SK-N-DZ (cell line): ENCODE measurements at places on chromosomes 1 and 21.

GRCh38 chr1:21637514-21637913 is 31.6 kb downstream of the RAP1GAP start:
- DNase-seq = no peak

DNA sequence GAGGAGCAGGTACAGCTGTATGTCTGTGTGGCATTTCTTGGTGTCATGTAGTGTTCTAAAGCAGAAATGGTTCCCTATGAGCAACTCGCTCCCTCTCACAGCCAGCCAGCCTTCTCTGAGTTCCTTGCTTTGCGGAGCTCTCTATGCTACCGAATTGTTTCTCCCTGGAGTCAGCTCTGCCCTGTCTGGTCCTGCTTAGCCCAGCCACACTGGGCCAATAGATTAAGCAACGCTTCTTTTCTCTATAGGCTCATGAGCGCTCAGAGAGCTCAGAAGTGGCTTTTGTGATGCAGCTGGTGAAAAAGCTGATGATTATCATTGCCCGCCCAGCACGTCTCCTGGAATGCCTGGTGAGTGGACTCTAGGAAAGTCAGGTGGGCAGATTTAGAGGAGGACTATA is 113.1 kb downstream of the PIK3R3 start:
- no peak for DNase-seq

GRCh38 chr1:39494671-39495410 is 3.4 kb downstream of the BMP8A start:
- no peak for DNase-seq

DNA sequence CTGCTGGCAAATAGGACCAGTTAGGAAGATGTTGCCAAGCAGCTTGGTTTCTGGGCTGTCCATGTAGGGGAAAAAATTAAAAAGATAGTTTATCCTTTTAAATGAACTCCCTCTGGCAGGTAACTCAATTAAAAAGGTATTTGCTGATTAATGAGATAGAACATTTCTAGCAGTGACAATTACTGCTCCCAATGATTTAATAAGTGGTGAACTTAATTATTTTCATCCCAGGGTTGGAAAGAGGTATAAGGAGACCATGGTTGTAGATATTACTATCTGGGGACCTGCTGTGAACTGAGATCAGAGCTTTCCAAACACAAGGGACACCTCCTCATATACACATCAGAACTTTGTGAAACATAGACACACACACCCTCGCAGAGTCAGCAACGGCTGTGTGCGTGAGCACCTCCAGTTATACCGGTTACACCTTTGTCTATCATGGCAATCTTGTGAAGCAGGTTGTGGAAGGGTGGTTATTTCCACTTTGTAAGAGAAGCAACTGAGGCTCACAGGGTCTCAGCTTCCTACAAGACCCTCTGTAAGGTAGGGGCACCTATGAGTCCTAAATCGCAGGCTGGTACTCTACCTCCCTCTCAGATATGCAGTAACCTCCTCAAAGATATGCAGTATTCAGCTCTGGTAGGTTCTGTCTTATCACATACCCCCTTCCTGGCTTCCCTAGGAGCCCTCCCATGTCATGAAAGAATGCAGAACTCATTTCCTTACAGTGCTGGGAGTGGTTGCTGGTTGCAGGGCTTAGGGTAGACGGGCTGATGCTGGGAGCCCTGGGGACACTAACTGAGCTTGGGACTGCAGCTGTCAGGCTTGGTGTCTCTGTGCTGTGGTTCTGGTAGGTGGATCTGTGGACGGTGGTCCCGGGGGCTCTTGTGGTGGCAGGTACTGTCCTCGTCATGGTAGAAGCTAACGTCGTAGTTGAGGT is 18.5 kb upstream of the MAGOH start:
- no peak for DNase-seq

DNA sequence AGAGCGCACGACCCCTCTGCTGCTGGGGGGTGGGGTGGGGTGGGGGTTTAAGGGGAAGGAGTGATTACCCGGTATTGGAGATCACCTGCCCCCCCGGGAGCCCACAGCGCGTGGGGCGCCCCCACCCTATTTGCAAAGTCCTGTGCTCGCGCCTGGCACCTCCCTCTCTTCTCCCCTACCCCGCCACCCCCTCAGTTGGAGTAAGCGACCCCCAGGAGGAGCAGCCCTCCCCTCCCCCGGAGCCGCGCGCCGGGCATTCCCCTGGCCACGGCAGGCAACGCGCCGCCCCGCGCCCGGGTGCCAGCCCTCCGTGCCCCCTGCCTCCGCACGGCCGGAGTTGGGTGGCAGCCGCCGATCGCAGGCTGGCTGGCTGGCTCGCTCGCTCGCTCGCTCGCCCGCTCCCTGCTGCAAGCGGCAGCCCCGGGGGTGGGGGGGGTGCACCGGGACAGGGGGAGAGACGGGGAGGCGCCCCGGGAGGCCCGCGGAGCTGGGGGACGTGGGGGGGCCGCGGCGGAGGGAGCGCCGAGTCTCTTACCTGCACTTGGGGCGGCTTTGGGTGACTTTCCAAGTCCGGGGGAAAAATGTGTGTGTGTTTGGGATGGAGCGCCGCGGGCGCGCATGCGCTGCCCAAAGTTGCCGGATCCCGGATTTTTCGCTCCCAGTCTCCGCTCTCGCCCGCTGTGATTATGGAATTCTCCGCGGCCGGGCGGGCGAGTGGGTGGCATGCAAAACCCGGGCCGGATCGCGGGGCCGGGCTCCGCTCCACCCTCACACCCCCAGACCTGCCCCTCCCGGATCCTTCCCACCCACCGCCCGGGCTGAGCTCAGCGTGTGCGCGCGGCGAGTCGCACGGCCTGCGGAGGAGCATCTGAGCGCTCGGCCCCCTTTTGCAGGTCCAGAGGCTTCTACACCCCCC is at the start of gene CASZ1:
Gene CASZ1 (minus strand): TSS at position 618 of the 916 bp plus-strand sequence. CDS start 102,757 bp downstream, outside the sequence.
- DNase-seq = peak; percentile 82

GRCh38 chr1:51192213-51192843 is 43.7 kb upstream of the RNF11 start:
- peak; percentile 59 for DNase-seq

GRCh38 chr1:116495535-116495934 is 75.3 kb downstream of the CD58 start:
- no peak for DNase-seq

DNA sequence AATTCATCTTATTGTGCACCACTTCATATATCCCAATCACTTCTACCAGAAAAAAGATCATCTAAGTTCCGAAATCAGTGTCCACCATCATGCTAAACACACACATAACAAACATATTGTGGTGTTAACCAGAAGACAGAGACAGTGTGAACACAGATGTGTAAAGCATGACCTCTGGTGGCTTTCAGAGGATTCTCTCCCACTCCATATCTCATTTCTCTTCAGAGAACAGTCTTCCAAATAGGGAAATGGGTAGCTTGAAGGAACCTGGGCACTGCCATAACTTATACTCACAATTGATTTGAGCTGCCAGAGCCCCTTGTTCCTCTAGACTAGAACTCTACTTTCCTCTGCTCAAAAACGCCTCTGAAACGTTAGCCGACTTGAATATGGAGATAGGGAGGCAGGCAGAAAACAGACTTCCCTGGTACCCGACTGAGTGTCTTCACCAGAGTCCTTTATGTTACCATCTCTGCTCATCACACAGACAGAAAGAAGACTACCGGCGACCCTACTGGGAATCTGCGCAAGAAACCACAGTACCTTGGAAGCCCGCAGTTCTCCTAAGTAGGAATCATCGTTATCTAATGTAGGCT is 1.8 kb upstream of the ELAPOR1 start:
- DNase-seq = peak; percentile 42

- DNase-seq = no peak
Measured at GRCh38 chr1:241837901-241838300, 10.1 kb upstream of the EXO1 start.
